Activated T-helper 1 cell treated with anti-CD3 and anti-CD28 coated beads, Interleukin-12 subunit alpha, Interleukin-12 subunit beta, Interleukin-2, Interleukin-4 antibody, amounts not matched to agents 30 ng/mL and 10 ng/mL and 1 ng/mL, durations not matched to agents 14 hours and 24 hours and 36 hours (primary cell): ENCODE measurements at places on chromosomes 5 and 9. TPM values are rescaled to one million over a fixed set of nuclear protein-coding genes. Genes with fewer than 3 reads are reported as not detected.

DNA sequence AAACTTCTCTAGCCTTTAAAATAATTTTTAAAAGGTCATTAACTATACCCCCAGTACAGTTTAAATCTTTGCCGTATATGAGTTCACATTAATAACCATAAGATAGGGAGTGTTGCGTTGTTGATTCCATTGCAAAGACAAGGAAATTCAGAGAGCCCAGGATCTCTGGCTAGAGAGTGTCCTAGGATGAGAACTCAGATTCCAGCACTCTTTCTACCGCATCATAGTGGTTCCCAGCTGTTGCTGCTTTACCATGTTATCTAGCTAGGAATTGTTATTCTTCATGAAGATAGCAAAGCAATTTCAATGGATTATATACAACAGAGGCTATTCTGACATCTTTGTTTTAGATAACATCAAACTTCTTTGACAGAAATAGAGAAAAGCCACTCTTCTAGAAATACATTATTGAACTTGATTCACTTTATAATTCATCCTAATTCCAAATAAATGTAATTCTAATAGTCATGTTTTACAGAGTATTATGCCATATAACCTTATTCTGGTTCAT lies 78.4 kb upstream of the IL7R start:
- no peak overlapping the region for H3K4me3 ChIP-seq
- H3K27ac ChIP-seq: no peak overlapping the region
- no peak for DNase-seq
- peaks cover 5% of the 10 kb centered on the region for H3K36me3 ChIP-seq
- no peaks in the 10 kb centered on the region for H3K27me3 ChIP-seq

DNA sequence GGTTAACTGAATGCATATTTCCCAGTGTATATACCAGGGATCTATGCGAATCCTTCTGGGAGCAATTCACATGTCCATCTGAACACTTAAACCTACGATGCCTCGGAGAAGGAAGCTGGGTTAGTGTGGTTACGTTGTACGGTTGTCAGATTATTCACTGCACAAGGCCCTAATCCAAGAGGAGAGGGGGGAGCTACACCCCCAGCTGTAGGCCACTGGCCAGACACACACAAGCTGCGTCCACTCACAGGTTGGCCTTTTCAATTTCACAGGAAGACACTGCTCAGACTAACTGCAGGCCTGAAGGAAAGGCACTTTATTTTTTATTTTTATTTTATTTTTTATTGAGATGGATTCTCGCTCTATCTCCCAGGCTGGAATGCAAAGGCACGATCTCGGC lies 184.5 kb upstream of the GNA14 start:
- no peak overlapping the region for H3K4me3 ChIP-seq
- peaks cover 18% of the 10 kb centered on the region for H3K4me1 ChIP-seq
- no peaks in the 10 kb centered on the region for H3K27me3 ChIP-seq
- no peak for DNase-seq

Gene FOXD4
- 0.13 and 0.22 TPM in 2 replicates for total RNA-seq

Gene ARHGAP26
- total RNA-seq: 20.0 and 21.2 TPM in 2 replicates

GRCh38 chr5:121366515-121366914 lies 485.2 kb upstream of the FTMT start:
- H3K36me3 ChIP-seq: no peaks in the 10 kb centered on the region
- DNase-seq: no peak
- no peak overlapping the region for H3K4me3 ChIP-seq
- H3K4me1 ChIP-seq: no peaks in the 10 kb centered on the region

Gene IL9
- 0.36 and 2.0 TPM in 2 replicates for total RNA-seq

GRCh38 chr5:120430572-120430971 lies 33.5 kb upstream of the PRR16 start:
- no peaks in the 10 kb centered on the region for H3K27me3 ChIP-seq
- H3K4me3 ChIP-seq: no peak overlapping the region
- DNase-seq: no peak

- no peak overlapping the region for H3K4me3 ChIP-seq
- H3K36me3 ChIP-seq: no peaks in the 10 kb centered on the region
- no peaks in the 10 kb centered on the region for H3K4me1 ChIP-seq
- no peak overlapping the region for H3K27ac ChIP-seq
- peaks cover 17% of the 10 kb centered on the region for H3K27me3 ChIP-seq
Observed at GRCh38 chr9:132826621-132827365, 51.3 kb downstream of the AK8 start.

GRCh38 chr5:65066387-65067146 lies 297.8 kb downstream of the CWC27 start:
- H3K4me3 ChIP-seq: no peak overlapping the region
- no peak overlapping the region for H3K27ac ChIP-seq
- H3K4me1 ChIP-seq: no peaks in the 10 kb centered on the region

GRCh38 chr5:163614787-163615186 lies 109.4 kb downstream of the MAT2B start:
- H3K27me3 ChIP-seq: peaks cover 2% of the 10 kb centered on the region
- H3K36me3 ChIP-seq: no peaks in the 10 kb centered on the region
- DNase-seq: no peak
- H3K4me1 ChIP-seq: no peaks in the 10 kb centered on the region
- H3K27ac ChIP-seq: no peak overlapping the region
- H3K4me3 ChIP-seq: no peak overlapping the region

- no peak overlapping the region for H3K4me3 ChIP-seq
- H3K27me3 ChIP-seq: peaks cover 27% of the 10 kb centered on the region
- H3K27ac ChIP-seq: no peak overlapping the region
Observed at GRCh38 chr5:156456857-156457256, 129.9 kb downstream of the SGCD start.

GRCh38 chr5:168914491-168914890 lies 335.3 kb upstream of the PANK3 start:
- no peak for DNase-seq
- no peak overlapping the region for H3K4me3 ChIP-seq
- H3K27me3 ChIP-seq: peaks cover 21% of the 10 kb centered on the region
- H3K36me3 ChIP-seq: no peaks in the 10 kb centered on the region
- H3K27ac ChIP-seq: no peak overlapping the region
- H3K4me1 ChIP-seq: no peaks in the 10 kb centered on the region

Gene DNAJC25
- total RNA-seq: 5.8 and 6.1 TPM in 2 replicates

DNA sequence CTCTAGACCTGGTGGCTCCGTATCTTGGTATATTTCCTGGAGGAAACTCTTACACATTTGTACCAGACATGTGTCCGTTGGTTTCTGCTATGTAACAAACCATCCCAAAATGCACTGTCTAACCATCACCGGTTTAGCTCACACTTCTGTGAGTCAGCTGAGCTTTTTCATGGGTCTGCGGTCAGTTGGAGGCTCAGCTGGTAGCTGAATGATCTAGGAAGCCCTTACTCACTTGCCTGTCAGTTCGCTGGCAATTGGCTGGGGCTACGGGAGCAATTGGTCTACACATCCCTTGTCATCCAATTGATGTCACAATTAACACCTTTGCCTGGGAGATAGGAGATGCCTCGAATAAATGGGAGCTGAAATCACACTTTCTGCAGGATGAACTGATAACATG lies 11.6 kb upstream of the WHRN start:
- DNase-seq: no peak
- H3K4me3 ChIP-seq: no peak overlapping the region
- H3K27me3 ChIP-seq: peaks cover 9% of the 10 kb centered on the region
- peaks cover 2% of the 10 kb centered on the region for H3K36me3 ChIP-seq
- H3K4me1 ChIP-seq: peaks cover 26% of the 10 kb centered on the region

DNA sequence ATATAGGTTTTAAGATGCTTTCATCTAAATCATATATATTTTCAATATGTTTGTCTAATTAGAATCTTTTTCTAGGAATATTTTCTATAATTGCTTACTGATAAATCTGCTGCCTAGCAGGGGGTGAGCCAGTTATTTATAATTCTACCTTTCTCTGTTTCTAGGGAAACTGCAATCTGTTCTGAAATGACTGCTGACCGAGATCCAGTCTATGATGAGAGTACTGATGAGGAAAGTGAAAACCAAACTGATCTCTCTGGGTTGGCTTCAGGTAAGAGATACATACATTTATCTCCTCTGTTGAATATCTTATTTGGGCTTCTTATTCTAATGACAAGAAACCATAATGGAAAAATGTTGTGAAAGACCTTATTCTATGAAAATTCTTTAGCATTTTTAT lies 127.3 kb downstream of the XRCC4 start:
- no peak for DNase-seq
- no peak overlapping the region for H3K27ac ChIP-seq
- H3K27me3 ChIP-seq: no peaks in the 10 kb centered on the region

DNA sequence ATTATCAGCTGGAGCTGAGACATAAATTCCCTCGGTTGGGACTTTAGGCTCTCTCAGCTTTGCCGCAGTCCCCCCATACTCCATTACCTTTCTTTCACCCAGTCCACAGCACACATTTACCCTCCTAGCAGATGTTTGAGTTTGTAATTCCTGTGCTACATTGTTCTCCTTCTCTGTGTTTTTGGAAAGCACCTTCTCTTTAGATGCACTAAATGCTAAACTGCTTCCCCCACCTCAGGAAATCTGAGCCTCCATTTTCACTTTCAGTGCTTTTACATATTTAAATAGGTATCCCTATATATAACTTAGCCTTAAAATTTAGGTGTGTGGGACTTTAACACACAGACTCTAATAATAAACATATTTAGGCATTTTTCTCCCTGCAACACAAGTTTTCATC lies 356.9 kb downstream of the NFIB start:
- no peaks in the 10 kb centered on the region for H3K4me1 ChIP-seq
- H3K4me3 ChIP-seq: no peak overlapping the region
- no peaks in the 10 kb centered on the region for H3K27me3 ChIP-seq
- DNase-seq: no peak
- H3K27ac ChIP-seq: no peak overlapping the region

Gene SLC6A3
- not detected in 2 replicates for total RNA-seq

Gene FGFR4
- 1.2 and 1.4 TPM in 2 replicates for total RNA-seq

Gene TMC1
- not detected in 2 replicates for total RNA-seq

- H3K27me3 ChIP-seq: no peaks in the 10 kb centered on the region
- no peak overlapping the region for H3K4me3 ChIP-seq
- H3K36me3 ChIP-seq: peaks cover 13% of the 10 kb centered on the region
- no peak for DNase-seq
- no peak overlapping the region for H3K27ac ChIP-seq
Observed at GRCh38 chr5:94705427-94705826, 87.0 kb downstream of the SLF1 start.

Gene LRRC19
- not detected in 2 replicates for total RNA-seq

DNA sequence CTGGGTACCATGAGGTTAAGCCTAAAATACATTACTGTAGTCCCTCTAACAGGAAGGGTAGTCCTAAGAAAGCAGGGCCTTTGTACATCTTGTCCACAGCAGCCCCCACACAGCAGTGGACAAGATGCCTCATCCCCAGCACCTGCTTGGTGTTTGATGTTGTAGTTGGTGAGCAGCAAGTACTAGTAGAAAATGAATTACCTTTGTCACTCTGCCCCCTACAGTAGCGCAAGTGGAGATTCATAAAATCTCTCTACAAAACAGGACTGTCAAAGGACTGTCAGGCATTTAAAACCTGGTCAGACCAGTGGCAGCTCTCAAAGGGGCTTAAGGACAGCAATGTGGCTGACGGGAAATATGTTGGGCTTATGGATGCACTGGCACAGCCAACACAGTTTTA lies 122.5 kb downstream of the TMEM174 start:
- no peak overlapping the region for H3K4me3 ChIP-seq
- H3K36me3 ChIP-seq: peaks cover 6% of the 10 kb centered on the region
- H3K27ac ChIP-seq: no peak overlapping the region
- no peak for DNase-seq
- no peaks in the 10 kb centered on the region for H3K4me1 ChIP-seq

DNA sequence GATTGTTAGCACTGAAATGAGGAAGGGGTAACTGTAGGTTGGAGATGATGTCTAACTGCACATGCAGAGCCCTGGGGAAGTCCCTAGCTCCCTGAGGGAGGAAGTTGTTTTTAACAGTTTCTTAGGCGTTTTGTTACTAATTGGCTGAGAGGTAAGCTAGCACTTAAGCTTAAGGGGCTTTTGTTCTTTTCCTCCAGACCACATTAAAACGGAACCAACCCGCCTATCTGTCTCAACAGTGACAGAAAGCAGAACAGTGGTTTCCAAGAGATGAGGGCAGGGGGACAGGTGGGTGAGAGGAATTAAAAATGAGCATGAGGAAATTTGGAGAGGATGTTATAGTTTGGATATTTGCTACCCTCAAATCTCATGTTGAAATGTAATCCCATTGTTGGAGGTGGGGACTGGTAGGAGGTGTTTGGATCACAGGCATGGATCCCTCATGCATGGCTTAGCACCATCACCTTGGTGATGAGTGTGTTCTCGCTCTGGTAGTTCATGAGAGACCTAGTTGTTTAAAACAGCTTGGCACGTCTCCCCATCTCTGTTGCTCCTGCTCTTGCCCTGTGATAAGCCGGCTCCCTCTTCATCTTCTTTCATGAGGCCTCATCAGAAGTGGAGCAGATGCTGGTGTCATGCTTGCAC lies 38.9 kb downstream of the LYRM7 start:
- peak overlapping the region; percentile 99 for H3K27ac ChIP-seq
- H3K27me3 ChIP-seq: no peaks in the 10 kb centered on the region
- H3K4me3 ChIP-seq: peak overlapping the region; percentile 83
- H3K4me1 ChIP-seq: peaks cover 65% of the 10 kb centered on the region

DNA sequence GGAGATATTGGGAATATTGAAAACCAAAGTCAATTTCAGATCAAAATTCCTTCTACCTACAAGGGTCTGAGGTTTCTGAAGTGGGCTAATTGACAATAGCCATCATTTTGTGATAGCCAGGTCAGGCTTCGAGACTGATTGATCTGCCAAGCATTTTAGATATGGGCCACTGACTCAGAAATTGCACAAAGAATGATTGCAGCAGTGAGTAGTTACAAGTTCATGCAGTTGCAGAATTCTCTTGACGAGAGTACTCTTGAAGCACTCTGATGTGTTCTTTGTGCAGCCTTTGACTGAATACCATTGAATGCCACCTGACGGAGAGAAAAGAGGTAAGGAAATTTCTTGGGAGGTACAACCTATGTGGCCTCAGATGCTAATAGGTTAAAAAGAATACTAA lies 8.3 kb downstream of the C9orf57 start:
- H3K4me3 ChIP-seq: no peak overlapping the region
- H3K27ac ChIP-seq: no peak overlapping the region
- no peaks in the 10 kb centered on the region for H3K27me3 ChIP-seq
- DNase-seq: no peak

DNA sequence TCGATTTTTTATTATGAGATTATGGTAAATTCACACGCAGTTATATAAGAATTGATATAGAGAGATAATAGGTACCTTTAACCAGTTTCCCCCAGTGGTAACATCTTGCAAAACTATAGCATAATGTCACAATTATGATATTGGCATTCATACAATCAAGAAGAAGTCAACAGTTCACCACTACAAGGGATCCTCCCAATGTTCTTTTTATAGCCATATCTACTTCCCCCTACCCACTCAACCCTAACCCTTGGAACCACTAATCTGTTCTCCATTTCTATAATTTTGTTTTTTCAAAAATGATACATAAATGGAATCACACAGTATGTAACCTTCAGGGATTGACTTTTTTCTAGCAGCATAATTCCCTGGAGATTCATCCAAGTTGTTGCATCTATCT lies 9.8 kb downstream of the ACTL7B start:
- H3K4me3 ChIP-seq: no peak overlapping the region
- peaks cover 12% of the 10 kb centered on the region for H3K4me1 ChIP-seq
- no peaks in the 10 kb centered on the region for H3K36me3 ChIP-seq
- DNase-seq: no peak

Gene NUTM2F
- total RNA-seq: not detected in 2 replicates

DNA sequence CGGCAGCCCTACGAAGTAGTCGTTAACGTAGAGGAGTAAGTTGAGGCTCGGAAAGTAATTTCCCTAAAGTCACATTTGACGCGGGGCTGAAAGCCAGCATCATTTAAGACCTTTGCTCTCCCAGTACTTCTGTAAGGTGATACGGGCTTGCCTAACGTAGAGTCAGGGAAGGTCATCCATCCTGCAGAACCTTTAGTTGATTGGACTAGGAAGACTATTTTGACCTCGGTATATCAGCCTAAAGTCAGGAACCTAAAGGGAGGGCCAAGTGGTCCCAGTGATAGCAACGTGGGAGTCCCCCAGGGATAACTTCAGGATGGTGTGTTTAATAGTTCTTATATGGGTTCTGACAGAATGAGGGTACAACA lies 657 bp downstream of the NUP214 start:
- no peak for DNase-seq
- H3K36me3 ChIP-seq: peaks cover 27% of the 10 kb centered on the region
- no peaks in the 10 kb centered on the region for H3K27me3 ChIP-seq
- H3K4me1 ChIP-seq: peaks cover 30% of the 10 kb centered on the region
